Fibroblast of villous mesenchyme (primary cell): ENCODE measurements at places on chromosomes 11 and 22.

GRCh38 chr11:125934473-125934872 lies 11.4 kb upstream of the VSIG10L2 start:
- DNase-seq = no peak

GRCh38 chr11:64291752-64292459 lies 804 bp downstream of the KCNK4 start:
- DNase-seq = no peak

DNA sequence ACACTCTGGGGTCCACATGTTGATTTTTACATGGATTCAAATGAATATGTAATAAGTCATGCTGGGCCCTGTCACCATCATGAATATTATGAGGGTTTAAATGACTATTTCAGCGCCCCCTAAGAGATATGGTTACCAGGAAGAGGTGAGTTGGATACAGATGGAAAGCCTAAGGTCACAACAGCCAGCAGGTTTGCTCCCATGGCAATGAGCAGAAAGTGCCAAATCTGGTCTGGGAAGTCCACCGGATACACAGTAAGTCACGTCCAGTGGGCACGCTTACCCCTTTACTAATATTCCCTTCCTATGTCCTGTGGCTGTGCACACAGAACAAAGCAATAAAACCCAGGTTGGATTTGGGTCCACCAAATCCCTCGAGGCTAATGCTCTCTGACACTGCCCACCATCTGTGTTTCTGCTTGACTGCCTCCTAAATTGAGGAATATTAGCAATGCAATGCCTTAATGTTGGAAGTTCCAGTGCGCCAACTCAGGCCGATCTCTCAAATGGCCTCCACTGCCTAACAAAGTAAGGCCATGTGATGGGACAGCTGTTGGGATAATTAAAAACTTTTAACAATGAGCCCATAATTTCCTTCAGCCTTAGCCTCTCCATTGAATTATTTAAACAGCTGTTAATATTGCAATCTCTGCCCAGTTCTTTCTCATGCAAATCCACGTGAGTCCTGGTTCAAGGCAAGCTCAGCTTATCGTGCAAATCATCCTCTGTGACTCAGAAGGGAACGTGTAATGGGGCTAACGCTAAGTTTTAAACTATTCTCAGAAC lies 97.6 kb downstream of the SLC1A2 start:
- peak; percentile 57 for DNase-seq

DNA sequence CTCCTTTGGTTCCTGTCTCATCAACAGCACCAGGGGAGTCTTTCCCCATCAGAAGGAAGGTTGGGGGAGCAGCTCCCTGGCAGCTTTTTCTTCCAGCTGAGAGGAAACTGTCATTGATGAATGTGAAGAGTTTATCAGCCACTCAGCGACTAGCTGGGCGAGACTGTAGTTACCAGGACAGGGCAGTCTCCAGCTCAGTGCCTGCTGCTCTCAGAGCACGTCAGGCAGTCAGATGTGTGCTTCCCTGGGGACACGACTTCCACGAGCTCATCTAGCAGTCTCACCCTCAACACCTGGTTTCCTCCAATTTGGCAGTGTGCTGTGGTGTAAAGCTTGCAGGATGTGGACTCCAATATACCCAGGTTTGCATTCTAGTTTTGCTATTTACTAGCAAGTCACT lies 12.5 kb upstream of the C1QTNF4 start:
- DNase-seq = peak; percentile 52

GRCh38 chr11:58933661-58934060 lies 5.6 kb upstream of the GLYATL1 start:
- no peak for DNase-seq

DNA sequence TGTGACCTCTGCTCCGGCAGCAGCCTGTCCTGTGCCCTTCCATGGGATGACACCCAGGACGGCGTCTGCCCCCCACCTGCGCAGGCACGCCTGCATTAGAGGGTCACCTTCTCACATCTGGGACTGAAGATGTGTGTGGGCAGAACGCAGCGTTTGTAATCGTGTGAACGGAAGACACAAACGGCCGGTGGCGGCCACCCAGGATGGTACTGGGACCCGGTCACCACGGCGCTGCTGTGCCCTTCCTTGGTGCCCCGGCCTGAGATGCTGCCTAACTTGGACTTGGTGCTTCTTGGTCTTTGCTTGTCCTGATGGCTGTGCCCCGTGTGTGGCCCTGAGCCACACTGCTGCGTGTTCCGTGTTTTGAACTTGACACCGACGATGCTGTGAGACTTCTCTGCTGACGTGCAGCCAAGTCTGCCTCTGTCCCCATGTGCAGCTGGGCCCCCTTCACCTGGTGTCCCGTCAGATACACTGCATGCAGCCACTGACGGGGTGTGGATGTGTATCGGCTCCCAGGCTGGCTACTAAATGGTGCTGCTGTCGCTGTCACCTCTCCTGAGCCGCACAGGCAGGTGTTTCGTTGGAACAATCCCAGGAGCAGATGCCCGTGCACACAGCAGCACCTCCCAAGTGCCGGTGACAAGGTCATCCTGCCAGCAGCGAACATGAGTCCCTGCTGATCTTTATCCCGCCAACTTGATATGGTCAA lies 21.4 kb downstream of the YPEL1 start:
- DNase-seq = no peak

DNA sequence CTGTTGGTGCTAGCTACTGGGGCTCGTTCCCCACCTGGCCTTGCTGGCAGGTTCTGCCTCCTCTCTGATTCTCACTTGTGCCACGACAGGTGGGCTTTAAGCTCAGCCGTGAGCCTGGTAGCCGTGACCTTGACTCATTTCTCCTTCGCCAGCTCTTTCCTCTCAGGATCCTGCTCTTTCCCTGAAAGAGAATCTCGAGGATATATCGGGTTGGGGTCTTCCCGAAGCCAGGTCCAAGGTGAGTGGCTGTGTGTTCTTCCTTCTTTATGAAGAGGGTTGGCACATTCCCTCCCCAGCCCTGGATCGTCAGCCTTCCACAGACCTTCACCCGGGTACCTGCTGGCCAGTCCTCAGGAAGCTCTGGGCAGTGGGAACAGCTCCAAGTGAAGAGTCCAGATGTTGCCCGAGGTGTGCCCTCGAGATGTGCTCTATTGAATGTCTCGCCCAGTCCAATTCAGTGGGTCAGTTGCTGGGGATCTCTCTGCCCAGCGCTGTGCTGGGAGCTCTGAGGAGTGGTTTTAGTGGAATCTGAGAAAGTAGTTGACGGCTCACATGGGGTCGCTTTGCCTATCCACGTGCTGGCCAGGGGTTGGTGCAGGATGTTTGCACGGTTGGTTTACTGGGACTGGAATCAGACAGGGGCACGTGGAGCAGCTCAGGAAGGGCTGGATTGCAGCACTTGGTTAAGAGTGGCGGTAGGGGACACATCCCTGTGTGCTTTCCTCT lies 1.4 kb downstream of the ZNF74 start:
- DNase-seq = no peak

DNA sequence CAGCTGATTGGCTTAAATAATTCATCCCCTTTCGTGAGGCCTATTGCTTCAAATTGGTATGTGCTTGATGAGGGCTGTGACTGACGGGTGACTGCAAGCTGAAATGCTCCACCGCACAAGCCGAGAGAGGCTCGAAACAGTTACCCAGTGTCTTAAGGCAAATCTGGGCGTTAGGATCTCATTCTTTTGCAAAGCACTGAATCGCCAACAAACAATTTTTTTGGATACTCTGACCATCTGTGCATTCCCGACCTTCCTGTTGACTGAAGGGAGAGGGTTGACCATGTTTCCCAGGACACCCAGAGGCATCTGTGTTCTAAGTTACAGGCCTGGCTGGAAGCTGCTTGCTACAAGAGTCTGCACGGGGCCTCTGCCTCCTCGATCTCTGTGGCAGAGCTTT lies 32.1 kb downstream of the CACNG2 start:
- DNase-seq = no peak

DNA sequence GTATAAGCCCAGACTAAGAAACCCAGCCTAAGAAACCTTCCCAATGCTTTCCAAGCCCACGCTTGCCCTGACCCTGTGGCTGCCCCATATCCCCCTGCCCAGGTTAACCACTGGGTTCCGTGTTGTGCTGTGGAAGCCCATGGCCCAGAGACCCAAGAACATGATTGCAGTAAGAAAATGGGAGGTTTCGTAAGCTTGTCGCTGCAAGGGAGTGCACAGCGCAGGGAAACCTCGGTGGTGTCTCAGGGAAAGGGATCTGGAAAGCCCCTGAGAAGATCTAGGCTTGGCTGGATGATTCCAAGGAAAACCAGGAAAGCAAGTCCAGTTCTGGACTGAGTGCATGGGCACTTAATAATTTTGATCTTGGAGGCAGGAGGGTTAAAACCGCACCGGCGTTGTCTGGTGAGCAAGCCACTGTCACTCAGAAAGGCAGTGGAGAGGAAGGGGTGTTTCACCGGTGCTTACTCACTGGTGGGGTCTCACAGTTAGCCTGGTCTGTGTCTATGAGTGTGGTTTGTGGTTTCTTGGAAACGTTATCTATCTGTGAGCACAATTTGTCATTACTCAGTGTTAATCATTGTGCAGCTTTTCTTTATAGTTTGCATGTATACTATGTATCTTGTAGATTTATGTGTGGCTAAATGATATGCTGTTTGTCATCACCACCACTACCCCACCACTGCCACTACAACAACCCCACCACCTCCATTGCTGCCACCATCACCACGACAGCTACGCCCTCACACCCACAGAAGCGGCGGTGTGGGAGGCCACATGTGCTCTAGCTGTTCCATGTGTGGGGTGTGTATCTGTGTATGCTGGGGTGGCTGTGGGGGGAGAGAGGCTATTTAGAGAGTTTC lies 53.3 kb upstream of the PRDM11 start:
- DNase-seq = peak; percentile 36

GRCh38 chr11:8266246-8267241 lies 2.9 kb upstream of the LMO1 start:
- no peak for DNase-seq

- DNase-seq = no peak
Measured at GRCh38 chr11:27095887-27096286, 55.3 kb downstream of the BBOX1 start.

GRCh38 chr22:20859615-20860014 lies 808 bp downstream of the SNAP29 start:
- no peak for DNase-seq

DNA sequence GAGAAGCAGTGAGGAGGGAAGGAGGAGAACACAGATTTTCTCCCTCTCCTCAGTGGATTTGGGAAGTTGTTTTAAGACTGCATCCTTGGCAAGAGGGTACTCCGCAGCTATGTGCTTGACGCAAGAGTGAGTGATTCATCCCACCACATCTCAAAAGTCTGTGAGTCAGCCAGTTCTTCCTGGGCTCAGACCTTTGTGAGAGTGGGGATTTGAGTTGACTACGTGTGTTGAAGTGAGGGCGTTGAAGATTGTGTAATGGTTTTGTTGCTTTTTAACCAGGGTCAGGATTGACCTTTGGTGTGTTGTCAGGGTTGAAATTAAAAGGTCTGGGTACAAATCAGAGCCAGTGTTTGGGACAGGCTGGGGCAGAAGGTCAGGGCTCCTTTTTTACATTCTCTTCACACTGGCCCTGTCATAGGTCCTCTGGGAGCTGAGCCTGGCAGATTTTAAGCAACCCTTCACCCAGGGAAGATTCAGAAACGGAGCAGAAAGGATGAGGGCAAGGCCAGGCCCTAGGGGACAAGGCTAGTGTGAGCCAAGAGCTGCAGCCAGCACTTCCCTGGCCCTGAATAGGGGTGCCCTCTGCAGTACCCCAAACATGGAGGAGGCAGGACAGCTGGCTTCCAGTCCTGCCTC lies 4.2 kb upstream of the C11orf86 start:
- peak; percentile 100 for DNase-seq

DNA sequence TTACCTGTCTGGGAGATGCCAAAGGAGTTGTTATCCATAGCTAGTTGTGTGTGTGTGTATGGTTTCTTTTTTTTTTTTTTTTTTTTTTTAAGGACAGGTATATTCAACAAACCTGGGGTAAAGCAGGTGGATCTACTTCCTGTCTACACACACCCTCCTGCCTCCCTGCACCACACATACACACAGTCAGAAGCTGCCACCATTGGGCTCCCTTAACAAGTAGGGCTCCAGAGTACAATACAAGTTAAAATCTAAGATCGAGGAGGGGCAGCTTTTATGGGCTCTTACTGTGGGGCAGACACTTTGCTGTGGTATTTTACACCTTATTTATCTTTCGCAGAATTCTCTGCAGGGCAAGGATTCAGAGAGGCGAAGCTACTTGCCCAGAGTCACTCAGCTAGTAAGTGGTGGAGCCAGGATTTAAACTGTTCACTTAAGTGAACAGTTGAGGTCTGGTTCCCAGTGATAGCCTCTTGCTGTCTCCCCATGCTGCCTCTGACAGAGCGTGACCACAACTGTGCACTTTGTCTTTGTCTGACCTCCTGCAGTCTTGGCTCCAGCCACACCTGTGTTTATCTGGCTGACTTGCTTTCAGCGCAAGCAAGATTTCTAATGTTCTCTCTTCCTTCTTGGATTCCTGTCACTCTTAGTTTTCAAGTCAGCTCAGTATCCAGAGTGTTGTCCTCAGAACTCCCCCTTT lies 135.0 kb downstream of the CSNK2A3 start:
- DNase-seq = no peak

DNA sequence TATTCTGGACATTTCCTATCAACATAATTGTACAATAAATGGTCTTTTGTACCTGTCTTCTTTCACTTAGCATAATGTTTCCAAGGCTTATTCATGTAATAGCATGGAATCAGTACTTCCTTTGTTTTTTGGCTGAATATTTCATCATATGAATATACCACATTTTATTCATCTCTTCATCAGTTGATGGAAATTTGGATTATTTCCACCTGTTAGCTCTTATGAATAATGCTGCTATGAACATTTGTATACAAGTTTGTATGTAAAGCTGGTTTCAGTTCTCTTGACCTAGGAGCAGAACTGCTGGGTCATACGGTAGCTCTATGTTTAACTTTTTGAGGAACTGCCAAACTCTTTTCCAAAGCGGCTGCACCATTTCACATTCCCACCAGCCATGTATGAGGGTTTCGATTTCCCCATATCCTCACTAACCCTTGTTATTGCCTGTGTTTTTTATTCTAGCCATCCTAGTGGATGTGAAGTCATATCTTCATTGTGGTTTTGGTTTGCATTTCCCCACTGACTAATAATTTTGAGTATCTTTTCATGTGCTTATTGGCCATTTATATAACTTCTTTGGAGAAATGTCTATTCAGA lies 20.9 kb downstream of the EXT2 start:
- DNase-seq = no peak

- DNase-seq = no peak
Measured at GRCh38 chr11:47001781-47002181, 65.2 kb downstream of the CSTPP1 start.
